A172 (cell line): ENCODE measurements at places on chromosomes 2 and 18. TPM values are rescaled to one million over a fixed set of nuclear protein-coding genes. Genes with fewer than 3 reads are reported as not detected.

Gene CD8A
- not detected in 2 replicates for total RNA-seq

Gene PLGLB1
- total RNA-seq: 0.43 and 2.5 TPM in 2 replicates

Gene UGT1A5
- not detected in 2 replicates for total RNA-seq

Gene RTP5
- not detected in 2 replicates for total RNA-seq

Gene SCN7A
- total RNA-seq: 0.02 TPM in 1 of 2 replicates, not detected in the other

Gene PTPRM
- 19.0 and 26.4 TPM in 2 replicates for total RNA-seq

Gene MSTN
- 0.02 TPM in 1 of 2 replicates, not detected in the other for total RNA-seq

Gene NFATC1
- total RNA-seq: 6.5 and 7.7 TPM in 2 replicates

Gene TSPYL6
- not detected in 2 replicates for total RNA-seq

Gene MLPH
- 12.9 and 17.7 TPM in 2 replicates for total RNA-seq

Gene SH3BP4
- 53.3 and 56.4 TPM in 2 replicates for total RNA-seq

Gene TMEM163
- 0.43 and 0.91 TPM in 2 replicates for total RNA-seq

Gene PLB1
- total RNA-seq: 0.65 and 1.0 TPM in 2 replicates

Gene RTN4
- total RNA-seq: 256 and 361 TPM in 2 replicates

Gene FZD7
- total RNA-seq: 8.6 and 10.8 TPM in 2 replicates

Gene MAP3K19
- not detected in 2 replicates for total RNA-seq

Gene ITGA4
- total RNA-seq: 17.8 and 23.5 TPM in 2 replicates

Gene MAP2
- 2.1 and 4.3 TPM in 2 replicates for total RNA-seq

Gene MOGAT1
- not detected in 2 replicates for total RNA-seq

Gene GPR55
- 0.24 TPM in 1 of 2 replicates, not detected in the other for total RNA-seq

Gene TDRD15
- total RNA-seq: not detected in 2 replicates

Gene GALNT5
- not detected in 2 replicates for total RNA-seq
